ENCODE measurements at places on chromosomes 7 and 10. TPM values are rescaled to one million over a fixed set of nuclear protein-coding genes. Genes with fewer than 3 reads are reported as not detected.

The VSTM4 gene
- total RNA-seq, result 0.18 TPM

The SLC26A5 gene
- total RNA-seq, result not detected

The ENTPD1 gene
- not detected for total RNA-seq

The STEAP2 gene
- 12.8 TPM for total RNA-seq

The PDK4 gene
- not detected for total RNA-seq

The CCZ1 gene
- total RNA-seq, result 72.4 TPM

The TUBB8 gene
- not detected for total RNA-seq

The SDK1 gene
- total RNA-seq, result not detected

DNA sequence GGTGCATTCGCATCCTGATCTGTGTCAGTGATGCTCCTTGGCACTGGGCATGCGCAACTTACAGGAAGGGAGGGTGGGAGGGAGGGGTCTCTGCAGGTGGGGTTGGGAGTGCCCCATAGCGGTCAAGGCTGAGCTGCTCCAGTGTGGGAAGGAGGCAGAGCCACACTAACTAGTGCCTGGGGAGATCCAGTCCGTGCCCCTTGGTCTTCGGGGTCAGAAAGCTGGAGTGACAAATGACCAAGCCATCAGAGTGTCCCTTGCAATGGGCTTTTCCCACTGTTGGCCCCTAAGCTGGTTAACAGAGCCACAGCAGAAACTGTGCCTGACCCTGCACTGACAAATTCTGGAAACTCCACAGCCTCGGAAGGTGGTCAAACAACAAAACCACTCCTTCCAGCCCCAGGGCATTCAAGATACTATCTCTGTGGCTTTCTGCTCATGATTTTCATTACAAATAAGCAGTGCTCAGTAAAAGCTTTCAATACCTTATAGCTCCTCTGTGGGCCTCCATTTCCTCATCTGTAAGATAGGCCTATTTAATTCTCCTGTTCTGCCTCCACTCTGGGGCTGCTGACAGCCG is 138.1 kb upstream of the UNC5B start:
- DNase-seq, result no peak

DNA sequence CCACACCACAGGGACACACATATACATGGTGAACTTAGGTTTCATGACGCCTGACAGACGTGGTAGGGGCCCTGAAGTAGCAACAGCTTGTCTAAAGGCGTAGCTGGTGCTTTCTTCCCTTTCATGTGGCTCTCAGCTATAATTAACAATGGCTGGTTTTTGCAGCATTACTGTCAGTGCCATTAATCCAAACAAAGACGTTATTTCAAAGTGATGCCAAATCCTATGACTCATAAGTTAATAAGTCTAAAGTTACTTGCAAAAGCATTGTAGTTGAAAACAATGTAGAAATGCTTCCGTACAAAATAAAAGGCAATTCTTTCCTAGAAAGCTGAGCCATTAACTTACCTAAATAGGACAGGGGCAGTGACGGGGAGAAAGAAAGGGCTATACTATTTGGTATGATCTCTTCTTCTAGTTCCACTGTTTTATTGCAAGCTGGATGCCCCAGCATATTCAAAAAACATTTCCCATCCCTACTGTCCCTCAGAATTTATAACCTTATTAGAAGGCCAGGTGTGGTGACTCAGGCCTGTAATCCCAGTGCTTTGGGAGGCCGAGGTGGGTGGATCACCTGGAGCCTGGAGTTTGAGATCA is 105.4 kb downstream of the ODAD2 start:
- peak; percentile 29 for DNase-seq

DNA sequence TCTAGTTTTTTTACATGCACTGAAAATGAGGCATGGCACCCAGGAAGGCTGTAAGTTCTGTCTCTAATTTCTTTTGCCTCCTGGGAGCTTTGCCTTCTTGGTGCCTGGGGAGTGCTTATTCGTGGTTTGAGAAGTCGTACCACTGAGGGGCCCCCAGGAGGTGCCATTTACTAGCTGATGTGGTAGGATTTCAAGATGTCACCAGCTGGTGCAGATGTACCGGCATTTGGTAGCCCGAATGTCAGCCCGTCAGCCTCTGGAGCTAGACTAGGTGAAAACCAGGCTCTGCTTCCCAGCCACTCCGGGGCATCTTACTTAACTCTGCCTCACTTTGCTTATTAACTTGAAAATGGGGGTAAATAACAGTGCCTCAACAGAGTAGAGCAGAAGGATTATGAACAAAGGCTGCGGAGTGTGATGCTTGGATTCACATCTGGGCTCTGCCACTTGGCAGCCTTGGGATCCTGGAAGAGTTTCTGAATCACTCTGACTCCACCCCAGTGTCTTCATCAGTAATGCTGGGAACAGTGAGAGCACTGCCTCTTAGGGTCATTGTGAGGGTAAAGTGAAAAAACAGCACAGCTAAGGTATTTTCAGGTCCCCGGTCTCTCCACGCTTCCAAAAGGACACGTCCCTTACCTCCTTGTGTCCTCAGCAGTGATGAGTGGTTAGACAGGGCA is 31.4 kb upstream of the BTBD16 start:
- DNase-seq, result peak; percentile 10

DNA sequence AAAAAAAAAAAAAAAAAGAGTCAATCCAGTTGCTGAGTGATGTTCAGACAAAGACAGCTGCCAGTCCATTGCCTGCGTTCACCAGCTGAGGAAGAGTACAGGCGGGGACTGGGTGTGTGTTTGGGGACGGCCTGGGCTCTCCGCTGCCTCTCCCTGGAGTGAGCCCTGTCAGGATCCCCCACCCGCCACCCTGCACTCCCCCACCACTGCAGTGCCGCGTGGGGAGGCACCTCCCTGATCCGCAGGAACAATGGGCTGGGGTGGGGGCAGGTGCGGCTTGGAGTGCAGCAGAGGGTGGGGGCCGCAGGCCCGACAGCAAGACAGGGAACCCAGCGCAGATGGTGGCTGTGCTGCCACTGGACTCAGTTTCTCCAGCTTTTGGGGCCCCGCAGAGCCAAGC is 1.4 kb downstream of the HSPA12A start:
- DNase-seq, result no peak

DNA sequence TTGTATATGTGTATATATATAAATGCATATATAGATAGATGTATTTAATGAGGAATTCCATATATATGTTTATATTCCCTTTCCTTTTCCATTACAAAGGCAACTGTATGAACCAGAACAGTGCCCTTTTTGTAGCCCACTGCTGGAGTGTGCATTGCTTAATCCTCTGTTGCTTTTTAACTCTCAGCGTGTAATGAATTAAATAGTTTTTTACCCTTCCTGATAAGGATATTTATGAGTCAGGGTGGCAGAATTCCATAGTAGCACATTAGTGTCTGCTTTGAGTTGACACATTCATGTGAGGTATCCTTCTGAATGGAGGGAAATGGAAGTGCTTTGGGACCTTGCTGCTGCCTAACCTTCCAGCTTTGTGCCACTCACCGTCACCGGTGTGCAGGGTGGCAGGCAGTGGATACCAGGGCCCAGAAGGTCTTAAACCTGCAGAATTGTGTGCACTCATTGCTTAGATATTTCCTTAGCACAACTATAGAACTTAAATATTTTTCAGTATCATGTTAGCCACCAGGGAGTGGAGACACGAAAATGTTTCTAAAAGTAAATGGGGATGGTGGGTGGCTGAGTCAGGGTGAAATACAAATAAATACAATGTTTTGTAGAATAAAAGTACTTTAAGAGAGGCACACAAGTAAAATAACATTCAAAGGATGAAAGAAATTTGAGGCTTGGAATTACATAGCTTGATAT is 117.9 kb downstream of the SND1 start:
- no peak for DNase-seq

GRCh38 chr7:152521420-152522337 is 85.9 kb upstream of the KMT2C start:
- DNase-seq, result no peak

- no peak for DNase-seq
These were observed 56.0 kb downstream of the THSD7A start for GRCh38 chr7:11776039-11776438.

- peak; percentile 51 for DNase-seq
These were observed 3.4 kb downstream of the FAS start for GRCh38 chr10:88994019-88994418.

GRCh38 chr7:128812514-128813168 is 17.6 kb upstream of the FLNC start:
- no peak for DNase-seq

GRCh38 chr10:100741378-100742075 is 3.9 kb upstream of the PAX2 start:
- no peak for DNase-seq

DNA sequence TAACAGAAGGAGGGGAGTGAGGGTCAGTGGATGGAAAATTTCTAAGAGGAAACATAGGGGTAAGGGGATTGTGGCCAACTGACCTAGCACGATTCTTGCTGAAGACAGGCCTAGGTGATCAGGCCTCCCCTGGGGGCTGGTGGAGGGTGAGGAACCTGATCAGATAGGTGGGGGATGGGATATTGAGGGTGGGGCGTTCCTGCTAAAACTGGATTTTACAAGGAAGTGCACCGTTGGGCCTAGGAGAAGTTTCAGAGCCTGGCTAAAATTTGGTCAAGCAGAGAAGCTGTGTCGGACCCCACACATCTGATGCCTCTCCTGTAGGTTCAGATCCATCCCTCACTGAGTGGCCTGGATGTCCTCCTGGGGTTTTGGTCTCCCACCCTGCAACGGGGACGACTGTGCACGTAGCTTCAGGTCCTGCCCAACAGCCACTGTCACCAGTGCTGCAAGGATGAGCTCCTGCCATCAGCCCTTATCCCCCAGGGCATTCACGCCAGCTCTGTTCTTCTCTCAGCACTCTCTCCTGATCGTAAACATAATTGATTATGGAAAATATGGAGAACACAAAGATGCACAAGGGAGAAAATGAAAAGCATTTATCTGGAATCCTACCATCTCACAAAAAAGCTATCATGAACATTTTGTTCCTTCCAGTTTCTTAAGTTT is 89.9 kb downstream of the ADCY1 start:
- no peak for DNase-seq

GRCh38 chr10:120394446-120394845 is 62.6 kb upstream of the PLPP4 start:
- no peak for DNase-seq

DNA sequence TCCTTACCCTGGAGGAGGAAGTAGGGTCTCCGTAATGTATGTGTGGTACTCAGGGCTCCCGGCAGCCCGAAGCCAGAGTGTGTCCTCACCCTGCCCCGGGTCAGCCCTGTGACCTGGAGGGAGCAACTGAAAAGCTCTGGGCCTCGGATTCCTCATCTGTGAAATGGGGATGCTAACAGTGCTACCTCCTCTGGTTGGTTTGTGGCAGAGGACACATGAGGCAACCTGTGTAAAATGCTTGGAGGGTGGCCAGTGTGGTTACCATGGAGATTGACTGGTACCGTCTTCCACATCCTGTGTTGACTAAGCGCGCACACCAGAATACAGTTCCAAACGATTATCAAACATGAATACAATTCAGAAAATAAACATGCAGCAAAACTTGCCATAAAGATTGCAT is 163.8 kb upstream of the KLF6 start:
- no peak for DNase-seq

GRCh38 chr10:78365694-78366093 is 332.0 kb downstream of the RPS24 start:
- DNase-seq, result peak; percentile 18

GRCh38 chr7:31562002-31562401 is 48.1 kb downstream of the ITPRID1 start:
- DNase-seq, result no peak

DNA sequence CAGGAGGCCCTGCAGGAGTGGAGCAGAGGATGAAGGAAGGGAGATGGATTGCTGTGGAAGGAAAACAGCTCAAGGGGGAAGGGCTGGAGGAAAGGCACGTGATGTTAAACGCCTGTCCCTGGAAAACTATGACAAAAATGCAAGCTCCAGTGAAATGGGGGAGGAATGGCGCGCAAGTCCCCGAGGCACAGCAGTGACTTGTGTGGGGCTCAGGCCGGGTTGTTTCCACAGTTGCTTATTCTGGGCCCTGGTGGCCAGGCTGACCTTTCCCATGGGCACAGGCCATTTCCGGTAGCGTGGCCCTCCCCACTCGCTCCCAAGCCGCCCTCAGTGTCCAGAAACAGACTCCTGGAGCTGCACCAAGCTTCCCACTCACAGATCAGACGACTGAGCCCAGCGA is 68.1 kb upstream of the PDGFA start:
- DNase-seq, result peak; percentile 57

DNA sequence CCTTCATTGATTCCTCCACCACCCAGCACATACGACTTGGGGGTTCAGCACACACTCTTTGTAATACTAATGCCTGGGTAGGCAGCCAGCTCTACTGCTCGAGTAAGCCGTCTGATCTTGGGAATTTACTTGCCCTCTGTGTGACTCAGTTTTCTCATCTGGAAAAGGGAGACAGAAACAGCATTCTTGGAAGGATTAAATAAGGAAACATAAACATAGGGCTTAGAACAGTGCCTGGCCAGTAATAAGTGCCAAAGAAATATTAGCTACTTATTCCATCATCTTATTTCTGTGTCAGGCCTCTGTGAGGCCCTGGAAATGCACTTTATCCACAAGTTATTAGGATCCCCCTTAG is 130.1 kb downstream of the TNS3 start:
- DNase-seq, result peak; percentile 31

- no peak for DNase-seq
These were observed 55.3 kb downstream of the NEURL1 start for GRCh38 chr10:103548581-103549348.

DNA sequence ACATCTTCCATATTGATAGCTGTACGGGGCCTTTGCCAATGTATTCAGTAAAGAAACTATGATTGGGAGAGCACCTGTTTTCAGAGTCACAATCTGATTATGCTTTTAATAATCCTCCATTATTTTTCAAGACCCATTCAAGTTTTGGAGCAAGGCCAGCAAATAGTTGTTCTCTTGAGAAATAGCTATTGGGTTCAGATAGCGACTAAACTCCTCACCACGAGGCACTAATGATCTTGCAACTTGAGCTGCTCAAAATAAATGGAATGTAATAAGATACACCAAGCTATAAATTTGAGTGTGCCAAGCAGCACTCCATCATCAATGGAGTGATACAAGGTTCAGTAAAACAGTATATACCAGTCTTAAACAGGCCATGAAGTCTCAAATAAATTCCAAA is 7.4 kb upstream of the MALRD1 start:
- no peak for DNase-seq

GRCh38 chr7:920351-921070 is 34.0 kb downstream of the ADAP1 start:
- no peak for DNase-seq

DNA sequence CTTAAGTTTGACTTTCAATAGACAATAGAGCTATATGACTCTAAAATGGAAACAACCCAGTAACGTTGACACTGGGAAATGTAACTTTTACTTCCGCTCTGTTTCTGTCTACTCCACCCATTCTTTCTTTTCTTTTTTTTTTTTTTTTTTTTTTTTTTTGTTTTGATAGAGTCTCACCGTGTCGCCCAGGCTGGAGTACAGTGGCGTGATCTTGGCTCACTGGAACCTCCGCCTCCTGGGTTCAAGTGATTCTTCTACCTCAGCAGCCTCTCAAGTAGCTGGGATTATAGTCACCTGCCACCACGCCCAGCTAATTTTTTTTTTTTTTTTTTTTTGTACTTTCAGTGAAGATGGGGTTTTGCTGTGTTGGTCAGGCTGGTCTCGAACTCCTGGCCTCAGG is 13.9 kb downstream of the PRSS2 start:
- no peak for DNase-seq

GRCh38 chr10:5292196-5292735 is 72.5 kb upstream of the UCN3 start:
- DNase-seq, result no peak
